CD4-positive, alpha-beta T cell treated with Interferon gamma for 1 hour (primary cell): ENCODE measurements at places on chromosomes 16 and 17.

DNA sequence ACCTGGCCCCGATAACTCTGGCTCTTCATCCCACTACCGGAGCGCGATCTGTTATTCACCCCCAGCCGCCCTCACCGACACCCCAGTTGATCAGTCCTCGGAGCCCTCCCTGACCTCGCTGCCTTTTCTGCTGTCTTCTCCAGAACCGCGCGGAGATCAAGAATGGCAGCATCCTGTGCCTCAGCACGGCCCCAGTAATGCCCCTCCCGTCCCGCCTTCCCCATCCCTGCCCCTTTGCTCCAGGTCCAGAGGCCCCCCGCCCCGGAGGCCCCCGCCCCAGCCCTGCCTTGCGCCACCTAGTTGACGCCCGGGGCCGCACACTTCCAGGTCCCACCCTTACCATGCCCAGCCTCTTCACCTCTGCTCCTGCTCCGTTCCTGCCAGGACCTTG is 872 bp downstream of the ELMO3 start:
- DNase-seq, result no peak

DNA sequence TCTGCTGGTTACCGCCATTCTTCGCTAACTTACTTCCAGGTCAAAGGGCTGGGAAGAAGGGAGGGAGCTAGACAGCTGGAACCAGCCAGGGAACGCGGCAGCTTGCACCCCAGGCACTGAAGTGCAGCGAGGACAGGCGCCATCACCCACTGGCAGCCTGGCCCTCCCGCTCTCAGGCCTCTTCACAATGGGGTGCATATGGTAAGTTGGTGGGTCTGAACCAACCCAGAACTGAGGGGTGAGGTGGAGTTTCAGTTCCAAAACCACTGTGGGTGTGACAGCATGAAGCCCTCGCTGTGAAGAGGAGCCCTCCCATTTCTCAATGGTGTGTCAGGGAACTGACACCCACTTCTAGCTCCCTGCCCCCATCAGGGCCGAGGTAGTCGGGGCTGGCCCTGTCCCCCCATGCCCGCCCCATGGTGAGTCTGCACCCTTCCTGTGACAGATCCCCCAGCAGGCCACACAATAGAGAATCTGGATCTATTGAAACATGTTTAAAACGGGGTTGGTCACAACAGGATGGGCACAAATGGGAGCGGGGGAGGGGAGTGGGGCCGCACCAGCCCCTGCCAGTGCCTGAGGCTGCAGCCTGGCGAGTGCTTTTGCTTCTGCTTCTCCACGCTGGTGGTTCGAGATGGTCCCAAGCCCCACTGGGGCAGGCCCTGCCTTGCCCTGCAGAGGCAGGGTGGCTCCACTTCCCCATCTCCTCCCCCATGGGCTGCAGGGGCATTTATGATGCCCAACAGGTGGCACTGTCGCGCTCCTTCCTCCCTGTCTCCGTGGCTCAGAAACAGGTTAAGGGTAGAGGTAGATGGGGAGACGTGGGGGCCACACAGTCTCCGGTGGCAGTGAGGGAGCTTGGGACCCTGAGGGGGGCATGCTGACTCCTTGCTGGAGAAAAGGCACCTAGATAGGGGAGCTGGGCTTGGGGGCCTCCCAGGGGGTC is 2.3 kb downstream of the LIMD2 start:
- DNase-seq, result peak; percentile 89

DNA sequence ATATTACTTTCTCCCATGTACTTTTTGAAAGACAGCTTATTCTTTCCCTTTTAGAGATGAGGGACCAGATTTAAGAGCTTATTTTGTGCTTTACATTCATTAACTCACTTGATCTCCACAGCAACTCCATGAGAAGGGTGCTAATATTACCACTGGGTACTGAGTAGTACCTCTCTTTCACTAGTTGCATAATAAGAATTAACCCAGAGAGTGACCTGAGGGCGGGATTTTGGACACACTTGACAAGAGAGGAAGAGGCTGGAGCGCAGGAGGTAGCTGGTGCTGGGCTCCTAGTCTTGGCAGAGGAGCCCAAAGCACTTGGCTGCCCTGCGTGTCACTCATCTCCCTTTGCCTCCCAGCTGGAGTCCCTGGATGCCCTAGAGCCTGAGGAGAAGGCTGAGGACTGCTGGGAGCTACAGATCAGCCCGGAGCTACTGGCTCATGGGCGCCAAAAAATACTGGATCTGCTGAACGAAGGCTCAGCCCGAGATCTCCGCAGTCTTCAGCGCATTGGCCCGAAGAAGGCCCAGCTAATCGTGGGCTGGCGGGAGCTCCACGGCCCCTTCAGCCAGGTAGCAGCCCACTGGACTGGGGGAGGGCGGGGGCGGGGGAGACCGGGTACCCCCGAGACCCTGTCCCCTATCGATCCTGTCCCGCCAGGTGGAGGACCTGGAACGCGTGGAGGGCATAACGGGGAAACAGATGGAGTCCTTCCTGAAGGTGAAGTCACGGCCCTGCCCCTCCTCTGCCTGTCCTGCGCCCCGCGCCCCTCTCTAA is 1.7 kb upstream of the MAZ start:
- no peak for DNase-seq

GRCh38 chr16:68236137-68236825 is 354 bp upstream of the ESRP2 start:
- peak; percentile 43 for DNase-seq

GRCh38 chr17:17026163-17026562 is 16.1 kb upstream of the MPRIP start:
- DNase-seq, result no peak

- no peak for DNase-seq
Measured at GRCh38 chr16:52874042-52874441, 178.7 kb downstream of the CHD9NB start.

DNA sequence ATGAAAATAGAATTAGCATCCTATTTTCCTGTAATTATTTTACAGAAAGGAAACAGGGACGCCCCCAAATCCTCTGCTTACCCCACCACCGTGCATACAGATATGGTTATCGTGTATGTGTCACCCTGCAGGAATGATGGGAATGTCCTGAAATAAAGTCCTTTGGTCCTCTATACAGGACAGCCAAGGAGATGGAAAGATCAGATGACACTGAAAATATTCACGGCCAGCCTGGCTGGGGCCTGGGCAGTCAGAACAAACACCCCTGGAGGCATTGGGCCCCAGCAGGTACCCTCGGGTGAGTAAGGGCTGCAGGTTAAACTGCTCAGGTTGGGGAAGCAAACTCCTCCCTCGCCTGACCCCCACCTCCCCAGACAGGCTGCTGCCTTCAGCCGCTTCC is 368.0 kb downstream of the FOXL1 start:
- no peak for DNase-seq

DNA sequence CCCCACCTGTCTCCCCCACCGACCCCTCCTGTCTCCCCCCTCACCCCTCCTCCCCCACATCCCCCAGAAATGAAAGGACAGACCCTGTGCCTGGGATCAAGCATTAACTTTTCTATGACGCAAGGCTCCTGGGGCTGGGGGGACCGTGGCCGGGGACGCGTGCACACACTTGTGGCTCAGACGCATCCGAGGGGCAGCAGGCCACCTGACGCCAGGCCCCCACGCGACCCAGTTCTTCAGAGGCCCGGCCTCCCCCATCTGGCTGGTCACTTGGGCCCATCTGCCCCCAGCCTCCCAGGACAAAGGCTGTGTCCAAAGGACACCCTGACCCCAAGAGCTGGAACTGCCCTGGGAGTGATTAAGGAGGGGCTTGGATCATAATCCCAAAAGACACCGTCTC is 14.0 kb upstream of the PVALEF start:
- no peak for DNase-seq

DNA sequence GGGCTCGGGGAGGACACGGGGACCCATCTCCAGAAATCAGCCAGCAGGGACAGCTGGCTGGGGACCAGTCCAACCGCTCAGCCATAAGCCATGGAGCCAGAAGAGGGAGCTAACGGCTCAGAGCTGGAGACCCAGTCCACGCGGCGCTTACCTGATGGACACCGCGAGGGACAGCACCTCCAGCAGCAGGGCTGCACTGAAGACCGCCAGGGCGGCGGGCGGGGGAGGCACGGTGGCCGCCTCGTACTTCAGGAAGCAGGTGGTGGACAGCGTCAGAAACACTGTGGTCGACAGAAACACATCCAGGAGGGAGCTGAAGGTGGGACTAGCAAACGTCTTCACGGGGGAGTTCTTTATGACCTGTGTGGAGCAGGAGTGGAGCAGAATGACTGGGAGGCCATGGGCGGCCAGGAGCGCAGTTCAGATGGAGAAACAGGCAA is 102.6 kb upstream of the CREBBP start:
- DNase-seq, result peak; percentile 41

GRCh38 chr16:88331989-88332920 is 50.5 kb upstream of the ZNF469 start:
- no peak for DNase-seq

- no peak for DNase-seq
Measured at GRCh38 chr17:38361694-38362465, 10.2 kb downstream of the SOCS7 start.

- DNase-seq, result no peak
Measured at GRCh38 chr17:2092253-2092652, 37.4 kb downstream of the HIC1 start.

GRCh38 chr17:82357394-82357793 is 1.7 kb upstream of the TEX19 start:
- no peak for DNase-seq

GRCh38 chr17:59165933-59166342 is 10.4 kb downstream of the PRR11 start:
- DNase-seq, result peak; percentile 24

DNA sequence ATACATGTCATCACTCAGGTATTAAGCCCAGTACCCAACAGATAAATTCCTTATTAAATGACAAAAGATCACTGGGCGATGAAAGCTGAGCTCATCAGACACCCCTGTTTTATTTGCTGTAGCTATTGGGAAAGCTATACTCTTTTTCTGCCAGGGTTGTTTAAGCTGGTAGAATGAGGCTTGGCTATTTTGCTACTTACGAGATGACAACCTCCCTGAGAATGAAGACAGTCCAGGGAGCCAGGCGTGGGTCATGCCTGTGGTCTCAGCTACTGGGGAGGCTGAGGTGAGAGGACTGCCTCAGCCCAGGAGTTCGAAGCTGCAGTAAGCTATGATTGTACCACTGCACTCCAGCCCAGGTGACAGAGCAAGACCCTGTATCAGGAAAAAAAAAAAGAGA is 4.3 kb upstream of the SH2B1 start:
- DNase-seq, result no peak

GRCh38 chr17:75652934-75653549 is 13.9 kb downstream of the RECQL5 start:
- DNase-seq, result peak; percentile 30

DNA sequence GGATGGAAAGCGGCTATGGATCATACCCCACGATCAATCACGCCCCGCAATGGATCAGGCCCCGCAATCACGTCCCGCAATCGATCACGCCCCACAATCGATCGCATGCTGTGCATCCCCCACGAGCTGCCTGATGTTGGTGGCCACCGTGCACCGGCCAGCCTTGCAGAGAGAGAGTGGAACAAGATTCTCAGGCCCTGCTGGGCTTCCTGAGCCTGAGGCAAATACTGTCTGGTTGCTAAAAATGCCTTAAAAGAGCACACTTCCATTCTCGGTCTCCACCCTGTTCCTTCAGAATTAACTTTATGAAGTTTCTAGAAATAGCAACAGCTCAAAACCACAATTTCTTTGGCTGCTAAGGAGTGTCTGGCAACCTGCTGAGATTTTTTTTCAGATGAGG is 81.5 kb downstream of the VPS53 start:
- no peak for DNase-seq

DNA sequence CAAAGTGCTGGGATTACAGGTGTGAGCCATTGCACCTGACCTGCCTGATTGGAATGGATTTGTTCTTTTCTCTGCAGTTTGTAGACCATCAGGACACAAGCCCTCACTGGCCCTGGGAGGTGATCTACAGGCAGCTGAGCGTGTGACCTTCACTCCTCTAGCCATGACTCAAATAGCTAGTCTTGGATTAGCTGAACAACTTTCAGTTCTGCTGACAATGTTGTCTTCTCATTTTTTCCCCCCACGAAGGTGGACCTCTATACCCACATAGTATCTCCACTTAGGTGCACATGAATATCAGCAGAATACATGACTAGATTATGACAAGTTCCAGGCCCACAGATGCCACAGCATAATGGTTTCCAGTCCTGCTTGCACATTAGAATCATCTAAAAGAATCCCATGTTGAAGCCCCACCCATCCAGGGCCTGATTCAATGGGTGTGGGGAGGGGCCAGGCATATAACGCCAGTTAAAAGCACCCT is 36.8 kb downstream of the HS3ST3B1 start:
- DNase-seq, result no peak

- DNase-seq, result no peak
Measured at GRCh38 chr16:8088820-8089338, 501.4 kb downstream of the TMEM114 start.

GRCh38 chr16:72926177-72927070 is 121.5 kb downstream of the ZFHX3 start:
- no peak for DNase-seq

GRCh38 chr16:14449790-14450480 is 180.1 kb downstream of the PARN start:
- DNase-seq, result no peak

- no peak for DNase-seq
Measured at GRCh38 chr17:77707546-77707945, 251.0 kb upstream of the TNRC6C start.

DNA sequence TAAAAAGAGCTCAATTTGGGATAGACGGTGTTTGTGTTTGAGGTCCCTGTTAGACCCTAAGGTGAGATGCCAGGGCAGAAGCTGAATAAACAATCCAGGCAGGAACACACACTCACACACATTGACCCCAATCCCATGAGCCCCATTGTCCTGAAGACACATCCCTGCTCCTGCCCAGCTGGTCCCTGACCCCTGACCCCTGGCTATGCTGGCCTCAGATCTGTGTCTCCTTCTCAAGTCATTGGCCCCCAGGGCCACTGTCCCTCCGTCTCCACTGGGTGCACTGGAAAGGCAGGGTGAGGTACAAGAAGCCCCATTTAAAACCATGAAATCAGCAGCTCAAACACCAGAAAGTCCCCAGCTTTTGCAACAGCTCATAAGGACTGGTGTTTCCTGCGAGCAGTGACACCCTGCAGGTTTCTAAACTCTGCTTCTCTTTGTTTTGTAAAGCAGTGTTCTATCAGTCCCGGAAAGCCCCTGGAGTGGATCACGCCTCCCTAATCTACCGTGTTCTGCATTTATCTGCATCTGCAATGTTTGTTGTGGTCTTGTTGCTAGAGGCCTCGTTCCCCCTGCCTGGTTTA is 18.0 kb upstream of the ASGR2 start:
- DNase-seq, result peak; percentile 88

GRCh38 chr16:84446596-84447392 is 57.7 kb downstream of the MEAK7 start:
- DNase-seq, result no peak

DNA sequence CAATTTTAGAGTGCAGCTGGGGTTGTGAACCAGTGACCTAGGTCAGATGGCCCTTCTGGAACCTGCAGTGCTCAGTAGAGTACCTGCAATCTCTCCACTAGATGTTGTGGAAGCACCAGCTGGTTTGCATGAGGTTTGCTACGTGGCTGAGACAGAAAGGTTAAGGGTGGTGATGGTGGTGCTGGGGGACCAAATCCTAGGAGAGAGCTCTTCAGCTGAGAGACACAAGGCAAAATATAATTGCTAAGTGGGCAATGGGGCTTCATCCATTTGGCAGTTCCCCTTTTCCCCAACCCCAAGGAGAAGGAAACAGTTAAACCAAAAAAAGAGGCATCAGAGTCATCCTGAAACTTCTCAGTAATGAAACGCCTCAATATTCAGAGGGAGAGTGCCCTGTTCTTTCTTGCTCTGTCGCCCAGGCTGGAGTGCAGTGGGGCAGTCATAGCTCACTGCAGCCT is 13.9 kb downstream of the ITPRIPL2 start:
- no peak for DNase-seq
